ENCODE measurements at places on chromosomes 2 and 18.
A peak's percentile ranks its signal among the peaks of the same experiment; 100 is the strongest.

GRCh38 chr2:8737571-8738175 is 55.8 kb downstream of the ID2 start:
- DNase-seq, result no peak

DNA sequence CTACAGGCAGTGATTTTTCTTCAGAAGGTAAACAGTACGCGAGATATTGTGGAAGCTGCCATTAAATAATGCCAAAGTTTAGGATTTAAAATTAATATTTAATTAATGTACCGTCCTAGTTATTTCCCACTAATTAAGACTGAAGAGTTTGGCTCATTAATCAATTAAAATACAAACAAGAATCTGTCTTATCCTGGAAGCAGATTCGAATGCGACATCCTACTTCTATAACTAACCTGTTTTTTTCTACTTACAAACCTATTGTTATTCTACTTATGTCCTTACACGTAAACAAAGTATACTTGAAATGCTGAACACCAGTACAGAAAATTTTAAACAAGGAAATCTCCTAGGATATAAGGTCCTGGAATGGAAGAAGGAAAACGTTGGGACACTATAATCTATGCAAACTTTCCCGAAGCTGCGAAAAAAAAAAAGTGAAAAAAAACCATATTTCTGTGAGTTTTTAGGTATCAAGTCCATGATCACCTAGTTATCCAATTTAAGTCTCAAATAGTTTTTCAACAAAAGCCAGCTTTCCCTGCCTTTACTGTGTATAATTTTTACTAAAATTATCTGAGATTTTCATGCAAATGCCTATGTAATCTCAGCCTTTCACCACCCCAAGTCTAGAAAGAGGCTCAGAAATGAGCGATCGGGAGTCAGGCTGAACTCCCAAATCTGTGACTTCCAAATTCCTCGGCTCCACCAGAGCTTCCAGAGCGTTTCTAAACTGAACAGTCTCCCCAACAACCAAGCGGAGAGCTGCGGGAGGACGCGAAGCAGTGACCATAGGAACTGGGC is 1.2 kb upstream of the C2orf15 start:
- DNase-seq, result no peak

DNA sequence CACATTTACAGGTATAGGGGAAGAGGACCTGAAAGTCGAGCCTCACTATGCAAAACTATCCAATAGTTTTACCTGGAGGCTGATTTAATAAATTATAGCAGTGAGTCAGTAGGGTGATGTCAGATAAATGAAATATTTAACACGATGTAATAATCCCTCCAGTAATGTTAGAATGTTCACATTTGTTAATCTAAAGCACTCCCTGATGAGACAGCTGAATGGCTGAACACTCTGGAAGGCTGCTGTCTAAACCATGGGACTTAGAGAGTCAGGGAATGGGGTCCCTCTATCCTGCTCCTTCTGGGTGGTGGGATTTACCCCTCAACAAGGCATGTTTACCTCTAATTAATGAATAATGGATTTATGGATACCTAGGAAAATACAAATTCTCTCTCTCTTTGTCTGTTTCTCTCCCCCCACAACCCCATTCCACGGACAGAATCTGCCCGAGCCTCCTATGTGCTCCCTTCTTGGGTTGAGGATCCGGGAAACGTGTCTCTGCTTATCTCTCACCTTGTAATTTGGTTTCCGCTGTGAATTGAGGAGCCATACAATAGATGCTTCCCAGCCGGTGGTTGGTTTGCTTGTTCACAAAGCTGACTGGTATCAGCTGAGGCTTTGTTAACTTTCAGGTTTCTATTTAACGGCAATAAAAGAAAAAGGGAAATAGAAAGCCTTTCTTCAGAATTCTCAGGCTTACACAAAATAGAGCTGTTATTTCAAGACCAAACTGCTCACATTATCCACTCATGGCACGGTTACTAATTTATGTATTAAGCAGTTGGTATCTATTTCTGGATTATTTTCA is 25.9 kb downstream of the LRRC30 start:
- DNase-seq, result no peak

DNA sequence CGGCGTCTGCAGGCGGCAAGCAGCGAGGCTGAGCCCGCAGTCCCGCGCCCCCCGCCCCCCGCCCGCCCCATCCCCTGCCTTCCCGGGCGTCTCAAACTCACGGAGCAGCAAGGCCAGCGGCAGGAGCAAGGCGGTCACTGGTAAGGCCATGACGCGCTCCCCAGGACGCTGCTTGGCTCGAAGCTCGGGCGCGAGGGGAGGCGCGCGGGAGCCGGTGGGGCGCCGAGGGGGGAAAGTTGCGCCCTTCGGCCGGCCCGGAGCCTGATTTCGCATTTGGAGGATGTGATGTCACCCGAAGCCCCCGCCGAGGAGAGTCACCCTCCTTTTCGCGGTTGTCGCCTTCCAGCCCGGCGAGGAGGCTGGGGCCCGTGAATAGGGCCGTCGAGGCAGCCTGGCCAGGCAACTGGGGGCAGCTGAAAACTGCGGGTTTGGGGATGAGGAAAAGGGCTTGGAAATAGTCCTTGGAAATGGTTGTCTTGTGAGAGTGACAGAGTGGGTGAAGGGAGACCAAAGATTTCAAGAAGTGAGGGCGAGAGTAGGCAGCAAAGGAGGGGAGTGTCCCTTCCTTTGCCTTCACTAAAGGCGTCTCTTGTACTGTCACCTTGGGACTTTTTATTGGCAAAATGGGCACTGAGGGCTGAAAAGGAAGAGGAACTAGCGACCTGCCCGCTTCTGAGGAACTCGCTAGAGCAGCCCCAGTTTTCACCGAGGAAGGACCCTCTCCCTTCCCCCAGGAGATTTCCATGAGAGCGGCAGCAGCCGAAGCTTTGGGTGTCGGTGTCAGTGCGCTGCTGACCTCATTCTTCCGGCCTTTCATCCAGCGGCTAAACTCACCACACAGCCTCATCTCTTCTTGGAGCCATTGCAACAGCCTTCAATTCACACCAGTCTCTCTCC is at the start of gene CD8A:
TSS of gene CD8A (minus strand) at position 238 of the 897 bp plus-strand sequence. CDS start at position 150, 88 bp downstream.
- DNase-seq, result no peak

GRCh38 chr2:168025487-168026202 is 221.8 kb downstream of the STK39 start:
- DNase-seq, result no peak

GRCh38 chr2:71886241-71886640 is 261.4 kb downstream of the CYP26B1 start:
- DNase-seq, result no peak

DNA sequence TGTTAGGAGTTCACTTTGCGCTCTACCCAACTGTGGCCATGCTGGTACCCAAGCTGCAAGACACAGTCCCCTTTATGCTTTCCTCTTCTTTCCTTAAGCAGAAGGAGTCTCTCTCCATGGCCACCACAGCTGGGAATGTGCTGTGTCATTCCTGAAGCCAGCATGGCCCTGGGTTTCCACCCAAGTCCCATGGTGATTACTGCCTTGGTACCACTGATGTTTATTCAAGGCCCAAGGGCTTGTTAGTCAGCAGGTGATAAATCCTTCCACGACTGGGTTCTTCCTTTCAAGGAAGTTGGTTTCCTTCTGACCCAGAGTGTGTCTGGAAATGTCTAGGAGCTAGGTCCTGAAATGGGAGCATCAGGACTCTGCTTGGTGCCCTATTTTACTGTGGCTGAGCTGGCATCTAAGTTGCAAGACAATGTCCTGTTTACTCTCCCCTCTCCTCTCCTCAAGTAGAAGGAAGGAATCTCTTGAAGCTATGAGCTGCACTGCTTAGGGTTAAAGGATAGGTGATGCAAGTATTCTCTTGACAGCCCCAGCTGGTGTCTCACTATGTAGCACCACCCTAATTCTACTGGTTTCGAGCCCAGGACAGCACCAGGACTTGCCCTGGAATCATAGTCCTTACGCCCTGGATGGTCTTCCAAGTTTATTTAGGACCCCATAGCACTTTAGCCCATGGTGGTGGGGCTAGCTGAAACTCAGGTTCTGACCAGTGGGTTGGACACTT is 18.7 kb upstream of the NUP35 start:
- DNase-seq, result no peak

DNA sequence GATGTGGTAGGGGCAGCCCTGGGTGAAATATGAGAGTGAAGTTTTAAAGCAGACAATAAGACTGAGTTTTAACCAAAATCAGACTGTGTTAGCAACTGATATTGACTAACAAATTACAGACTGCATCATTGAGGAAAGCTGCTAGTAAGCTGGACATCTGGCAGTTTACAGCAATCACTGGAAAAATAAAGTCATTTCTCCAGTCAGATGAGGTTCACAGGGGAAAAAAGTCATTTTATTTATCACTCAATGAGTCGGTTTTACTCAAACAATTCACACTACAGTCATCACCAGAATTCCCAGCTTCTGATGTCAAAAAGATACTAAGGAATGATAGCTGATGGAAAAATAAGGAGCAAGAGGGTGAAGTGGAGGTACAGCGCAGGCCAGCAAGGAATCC is 10.5 kb upstream of the TMEM177 start:
- no peak for DNase-seq

DNA sequence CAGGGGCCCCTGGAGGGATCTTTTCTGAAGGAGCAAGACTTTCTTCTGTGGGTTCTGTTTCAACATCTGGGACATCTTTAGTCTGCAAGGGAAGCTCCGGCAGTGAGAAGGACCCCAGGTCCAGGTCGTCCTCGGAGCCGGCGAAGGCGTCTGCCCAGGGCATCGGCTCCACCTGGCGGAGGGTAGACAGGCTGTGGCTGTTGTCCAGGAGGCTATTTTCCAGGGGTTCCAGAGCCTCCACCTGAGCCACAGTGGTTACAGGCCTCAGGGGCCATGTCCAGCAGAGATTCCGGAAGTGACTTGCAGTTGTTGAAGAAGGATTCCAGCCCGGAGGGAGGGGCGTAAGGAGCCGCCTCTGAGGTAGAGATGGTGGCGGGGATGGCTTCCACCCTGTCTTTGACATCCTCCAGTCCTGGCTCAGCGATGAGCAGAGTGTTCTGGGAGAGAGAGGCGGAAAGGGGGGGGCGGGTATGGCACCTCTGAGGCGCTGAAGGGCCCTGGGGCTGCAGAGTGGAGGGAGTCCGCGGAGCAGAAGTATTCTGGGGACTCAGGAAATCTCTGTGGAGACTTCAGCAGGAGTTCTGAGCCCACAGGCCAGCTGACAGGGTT is 891.3 kb upstream of the LRRTM1 start:
- no peak for DNase-seq

- peak; percentile 31 for DNase-seq
Measured at GRCh38 chr2:37982147-37982582, 57.1 kb downstream of the RMDN2 start.

- DNase-seq, result no peak
Measured at GRCh38 chr2:176117162-176117822, 714 bp downstream of the HOXD10 start.

DNA sequence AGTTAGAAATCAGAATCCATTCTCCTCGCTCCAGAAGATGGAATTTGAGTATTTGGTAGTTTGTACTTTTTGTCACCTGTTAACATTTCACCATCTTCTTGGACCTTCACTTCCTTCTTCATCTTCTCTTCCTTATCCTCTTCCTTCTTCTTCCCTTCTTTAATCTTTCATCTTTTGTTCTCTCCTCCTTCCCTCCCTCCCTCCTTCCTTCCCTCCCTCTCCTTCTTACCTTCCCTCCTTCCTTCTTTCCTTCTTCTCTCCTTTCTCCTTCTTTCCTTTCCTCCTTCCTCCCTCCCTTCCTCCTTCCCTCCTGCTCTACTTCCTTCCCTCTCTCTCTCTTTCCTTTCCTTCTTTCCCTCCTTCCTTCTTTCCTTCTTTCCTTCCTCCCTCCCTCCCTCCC is 31.1 kb upstream of the LTBP1 start:
- no peak for DNase-seq

GRCh38 chr18:22169889-22170420 is 566 bp downstream of the GATA6 start:
- DNase-seq, result no peak

- DNase-seq, result no peak
Measured at GRCh38 chr2:224563537-224563936, 21.6 kb downstream of the CUL3 start.

- no peak for DNase-seq
Measured at GRCh38 chr18:57806201-57806977, 3.3 kb upstream of the ATP8B1 start.

- no peak for DNase-seq
Measured at GRCh38 chr2:70616168-70616694, 62.6 kb upstream of the TGFA start.

DNA sequence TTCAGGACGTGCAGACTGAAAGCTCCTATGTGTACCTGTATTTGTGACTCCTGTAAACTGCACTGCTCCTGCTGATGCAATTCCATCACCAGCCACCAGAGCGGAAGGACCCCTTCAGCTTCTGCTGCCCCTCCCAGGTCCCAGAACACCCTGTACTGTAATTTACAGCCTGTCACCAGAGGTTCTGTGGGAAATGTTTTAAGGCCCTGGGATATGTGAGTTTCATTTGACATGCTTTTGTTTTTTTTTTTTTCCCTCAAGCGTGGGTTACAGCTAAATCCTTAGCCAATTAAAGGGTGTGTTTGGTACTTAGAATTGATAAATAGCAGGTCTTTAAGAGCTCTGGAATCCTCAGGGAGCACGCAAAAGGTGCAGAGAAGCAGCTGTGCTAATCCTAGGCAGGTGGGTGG is 79.4 kb downstream of the KCTD1 start:
- DNase-seq, result no peak

GRCh38 chr2:240140511-240140910 is at the start of gene OTOS:
TSS of gene OTOS (minus strand) at chr2:240140658. CDS start at chr2:240140326, 332 bp downstream.
- no peak for DNase-seq

DNA sequence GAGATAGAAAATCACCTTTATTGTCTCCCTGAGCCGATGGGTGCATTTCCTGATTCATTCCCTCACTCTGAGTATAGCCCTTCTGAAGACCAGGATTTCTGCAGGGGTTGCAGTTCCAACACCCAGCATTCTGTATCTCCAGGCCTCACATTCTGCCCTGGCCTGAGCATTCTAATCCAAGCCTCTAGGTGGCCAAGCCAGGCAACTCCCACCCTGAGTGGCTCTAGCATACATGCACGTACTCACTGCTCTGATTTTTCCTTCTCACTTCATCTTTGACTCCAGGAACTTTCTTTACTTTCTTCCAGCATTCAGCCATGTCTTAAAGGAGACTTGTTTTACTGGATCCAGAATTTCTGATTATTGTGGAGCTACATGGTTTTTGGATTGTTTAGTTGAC is 100.7 kb upstream of the STK39 start:
- DNase-seq, result no peak

- no peak for DNase-seq
Measured at GRCh38 chr2:181183878-181184542, 203.6 kb downstream of the UBE2E3 start.

DNA sequence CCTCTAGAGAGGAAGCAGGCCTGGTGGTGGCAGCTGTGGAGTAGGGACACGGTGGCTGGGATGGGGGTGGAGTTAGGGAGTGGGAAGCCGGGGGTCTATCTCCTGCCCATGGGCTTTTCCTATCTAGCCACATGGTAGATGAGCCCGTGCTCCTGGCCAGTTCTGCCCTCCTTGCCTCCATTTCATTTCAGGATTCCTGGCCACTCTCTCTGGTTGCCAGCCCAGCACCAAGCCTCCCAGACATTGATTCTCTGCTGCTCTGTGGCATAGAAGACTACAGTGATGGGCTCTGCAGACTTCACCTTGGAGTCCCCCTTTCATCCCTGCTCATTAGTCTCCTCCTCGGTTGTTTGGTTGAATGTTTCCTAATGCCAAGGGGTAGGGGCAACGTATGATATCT is 19.4 kb downstream of the SIX3 start:
- DNase-seq, result no peak

GRCh38 chr2:66682476-66682875 is 247.6 kb downstream of the MEIS1 start:
- no peak for DNase-seq

All from stimulated activated CD4-positive, alpha-beta T cell treated with anti-CD3 and anti-CD28 coated beads, Interleukin-15, amount 100 ng/mL, for 1 hour (primary cell).